ENCODE measurements at places on chromosomes 1 and 21. TPM values are rescaled to one million over a fixed set of nuclear protein-coding genes. Genes with fewer than 3 reads are reported as not detected.

The LYSMD1 gene
- 9.9 TPM for total RNA-seq

The LCE2A gene
- total RNA-seq = not detected

The OR6K3 gene
- total RNA-seq = not detected

The ANKRD45 gene
- not detected for total RNA-seq

The CSMD2 gene
- 0.52 TPM for total RNA-seq

The DCDC2B gene
- total RNA-seq = not detected

The PPM1J gene
- 1.0 TPM for total RNA-seq

The ERG gene
- total RNA-seq = 4.7 TPM

The WNT3A gene
- not detected for total RNA-seq

The USP25 gene
- 62.1 TPM for total RNA-seq

The TNFRSF8 gene
- total RNA-seq = 0.52 TPM

The TRABD2B gene
- total RNA-seq = 0.52 TPM

The DDOST gene
- 146 TPM for total RNA-seq

The TSPEAR gene
- total RNA-seq = not detected

The SPRR1B gene
- not detected for total RNA-seq

The FCGR2B gene
- 0.52 TPM for total RNA-seq

The ANXA9 gene
- not detected for total RNA-seq

The AKR7A2 gene
- 44.4 TPM for total RNA-seq

The PHTF1 gene
- 10.4 TPM for total RNA-seq

The TTC22 gene
- total RNA-seq = not detected

The OR2L3 gene
- not detected for total RNA-seq

The DISP3 gene
- not detected for total RNA-seq

The IL23R gene
- total RNA-seq = not detected

The IFI16 gene
- total RNA-seq = 16.2 TPM

The GNG4 gene
- 1.0 TPM for total RNA-seq

The RSPO1 gene
- not detected for total RNA-seq

The KRTAP19-8 gene
- not detected for total RNA-seq

The NBPF12 gene
- total RNA-seq = 9.9 TPM

The ROR1 gene
- total RNA-seq = 7.8 TPM

The FLG2 gene
- total RNA-seq = not detected

The SNRPE gene
- total RNA-seq = 89.2 TPM

The SMG5 gene
- 25.6 TPM for total RNA-seq

The ITGB2 gene
- 19.8 TPM for total RNA-seq

The NFASC gene
- total RNA-seq = 1.6 TPM

The TNFAIP8L2 gene
- 4.2 TPM for total RNA-seq

The AMPD1 gene
- 40.7 TPM for total RNA-seq

The FABP3 gene
- 201 TPM for total RNA-seq

The PTP4A2 gene
- total RNA-seq = 457 TPM

The NES gene
- total RNA-seq = 494 TPM

The NR5A2 gene
- 4.2 TPM for total RNA-seq

The ARHGAP30 gene
- total RNA-seq = 4.2 TPM

The CACNA1S gene
- 43.3 TPM for total RNA-seq

The LCA5L gene
- 0.52 TPM for total RNA-seq

The SPRR2B gene
- not detected for total RNA-seq

The FCRLA gene
- 1.0 TPM for total RNA-seq

The CD55 gene
- 11.0 TPM for total RNA-seq

The HTR6 gene
- total RNA-seq = not detected

The LRRC8B gene
- total RNA-seq = 3.7 TPM

The PTPRF gene
- 10.4 TPM for total RNA-seq

The ATP6V1G3 gene
- not detected for total RNA-seq

The TCHH gene
- total RNA-seq = not detected

The GUCA2A gene
- total RNA-seq = not detected

The ETV3L gene
- not detected for total RNA-seq

The PROX1 gene
- total RNA-seq = 6.3 TPM

The LEFTY2 gene
- total RNA-seq = 2.1 TPM

The DMBX1 gene
- not detected for total RNA-seq

The NBPF6 gene
- not detected for total RNA-seq

The IL12RB2 gene
- total RNA-seq = 3.1 TPM

The TMEM61 gene
- total RNA-seq = not detected
